CD14-positive monocyte (primary cell): ENCODE measurements at places on chromosomes 1 and 21.

- DNase-seq: no peak
Observed at GRCh38 chr1:82710091-82710490, 909.4 kb downstream of the ADGRL2 start.

- no peak for DNase-seq
Observed at GRCh38 chr1:3287656-3288160, 166.8 kb upstream of the ARHGEF16 start.

GRCh38 chr21:20013851-20014250 lies 984.4 kb upstream of the NCAM2 start:
- DNase-seq: no peak

GRCh38 chr1:172431721-172432192 lies 11.3 kb downstream of the C1orf105 start:
- no peak for DNase-seq

GRCh38 chr1:9444532-9444931 lies 94.7 kb upstream of the SLC25A33 start:
- DNase-seq: no peak

DNA sequence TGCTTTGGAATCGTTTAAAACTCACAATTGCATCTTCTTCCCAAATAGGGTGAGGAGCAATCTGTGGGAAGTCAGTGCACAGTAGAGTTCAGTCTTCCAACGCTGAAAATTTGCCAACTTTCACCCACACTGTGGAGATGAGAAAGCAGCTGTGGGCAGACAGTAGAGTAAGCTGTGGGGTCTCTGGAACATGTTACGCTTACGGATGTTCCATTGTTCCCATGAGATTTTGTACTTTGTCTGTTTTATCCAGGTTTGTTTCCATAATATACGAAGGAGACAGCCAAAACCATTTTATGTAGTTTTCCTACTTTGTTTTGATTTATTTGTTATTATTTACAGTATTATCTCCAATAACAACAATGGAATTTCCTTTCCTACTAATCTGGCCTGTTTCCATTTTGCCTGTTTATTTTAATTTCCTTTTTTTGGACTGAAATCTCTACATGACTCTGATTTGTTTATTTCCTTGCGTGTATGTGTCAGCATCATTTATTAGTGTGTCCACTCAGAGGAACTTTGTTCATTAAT lies 65.1 kb upstream of the RGL1 start:
- DNase-seq: no peak

DNA sequence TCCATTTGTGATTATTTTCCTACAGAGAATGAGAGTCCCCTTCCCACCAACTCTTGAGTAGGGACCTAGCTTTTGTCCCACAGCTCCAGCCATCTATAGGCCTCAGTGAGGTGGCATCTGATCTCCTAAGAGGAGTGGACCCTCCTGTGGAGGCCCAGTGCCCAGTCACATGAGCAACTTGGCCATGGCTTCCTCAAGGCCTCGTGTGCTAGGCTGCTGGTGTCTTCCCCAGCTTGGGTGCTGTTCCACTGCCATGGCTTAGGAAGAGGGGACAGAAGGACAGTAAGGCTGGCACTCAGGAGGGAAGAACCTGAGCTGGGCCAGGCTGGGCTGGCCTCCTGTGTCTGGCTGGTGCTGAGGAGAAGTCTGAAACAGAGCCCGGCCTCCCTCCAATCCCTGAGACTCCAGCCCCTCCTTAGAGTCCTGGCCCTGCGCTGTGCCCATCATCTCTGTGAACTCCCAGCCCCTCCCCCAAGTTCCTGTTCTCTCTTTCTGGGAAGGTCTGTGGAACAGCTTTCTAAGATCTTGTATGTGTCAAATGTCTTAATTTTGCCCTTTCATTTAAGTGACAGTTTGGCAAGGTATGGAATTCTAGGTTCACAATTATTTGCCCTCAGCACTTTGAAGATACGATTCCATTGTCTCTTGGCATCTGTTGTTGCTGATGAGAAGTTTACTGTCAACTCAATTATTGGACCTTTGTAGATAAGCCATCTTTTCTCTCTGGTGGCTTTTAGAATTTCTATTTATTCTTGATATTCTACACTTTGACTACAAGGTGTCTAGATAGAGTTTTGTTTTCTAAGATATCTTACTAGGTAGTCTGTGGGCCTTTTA lies 7.1 kb upstream of the KCNQ4 start:
- no peak for DNase-seq

GRCh38 chr1:50774759-50775351 lies 185.2 kb downstream of the FAF1 start:
- DNase-seq: peak; percentile 25

- DNase-seq: peak; percentile 27
Observed at GRCh38 chr1:42963378-42964043, 4.8 kb upstream of the SLC2A1 start.

GRCh38 chr21:31161157-31161556 lies 122.9 kb upstream of the KRTAP19-8 start:
- DNase-seq: no peak

DNA sequence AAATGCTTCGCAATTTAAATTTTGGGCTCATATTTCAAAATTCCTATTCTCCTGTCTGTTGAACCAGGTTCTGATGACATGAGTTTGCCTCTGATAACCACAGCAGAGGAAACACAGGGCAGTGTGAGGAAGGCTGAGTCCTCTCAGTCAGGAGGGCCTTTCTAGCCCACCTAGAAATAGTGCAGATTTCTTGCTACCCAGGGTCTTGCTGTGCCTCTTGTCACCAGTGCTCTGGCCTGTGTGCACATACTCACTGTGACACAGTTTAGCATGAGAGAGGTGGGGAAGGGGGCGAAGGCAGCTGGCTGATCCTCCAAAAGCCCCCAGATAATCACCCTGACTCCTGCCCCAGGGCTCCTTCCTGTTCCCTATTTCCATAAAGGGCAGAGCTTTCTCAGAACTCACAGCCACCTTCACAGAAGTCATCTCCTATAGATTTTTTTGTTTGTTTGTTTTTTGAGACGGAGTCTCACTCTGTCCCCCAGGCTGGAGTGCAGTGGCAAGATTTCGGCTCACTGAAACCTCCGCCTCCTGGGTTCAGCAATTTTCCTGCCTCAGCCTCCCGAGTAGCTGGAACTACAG lies 23.7 kb downstream of the ERRFI1 start:
- no peak for DNase-seq

GRCh38 chr1:171267391-171267790 lies 19.1 kb downstream of the FMO1 start:
- no peak for DNase-seq

- DNase-seq: peak; percentile 98
Observed at GRCh38 chr1:207336559-207337467, 15.3 kb downstream of the CD55 start.

- DNase-seq: no peak
Observed at GRCh38 chr1:154852845-154853244, 17.2 kb downstream of the KCNN3 start.

DNA sequence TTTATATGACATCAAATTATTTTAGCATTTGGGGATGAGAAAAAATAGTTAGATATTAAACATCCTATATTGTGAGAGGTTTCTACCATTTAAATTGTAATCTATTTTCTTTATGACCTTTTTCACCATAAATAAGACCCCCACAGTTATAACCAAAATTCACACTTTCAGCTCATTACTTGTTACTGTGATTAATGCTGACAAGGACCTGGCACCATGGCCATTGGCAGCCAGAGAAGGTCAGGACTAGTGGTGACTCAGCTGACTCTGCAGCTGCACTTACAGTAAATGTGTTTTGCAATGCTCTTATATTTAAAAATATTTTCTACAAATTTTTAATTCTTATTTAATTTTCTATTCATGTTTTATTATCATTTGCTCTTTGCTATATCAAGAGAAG lies 133.3 kb upstream of the C1orf105 start:
- DNase-seq: no peak

DNA sequence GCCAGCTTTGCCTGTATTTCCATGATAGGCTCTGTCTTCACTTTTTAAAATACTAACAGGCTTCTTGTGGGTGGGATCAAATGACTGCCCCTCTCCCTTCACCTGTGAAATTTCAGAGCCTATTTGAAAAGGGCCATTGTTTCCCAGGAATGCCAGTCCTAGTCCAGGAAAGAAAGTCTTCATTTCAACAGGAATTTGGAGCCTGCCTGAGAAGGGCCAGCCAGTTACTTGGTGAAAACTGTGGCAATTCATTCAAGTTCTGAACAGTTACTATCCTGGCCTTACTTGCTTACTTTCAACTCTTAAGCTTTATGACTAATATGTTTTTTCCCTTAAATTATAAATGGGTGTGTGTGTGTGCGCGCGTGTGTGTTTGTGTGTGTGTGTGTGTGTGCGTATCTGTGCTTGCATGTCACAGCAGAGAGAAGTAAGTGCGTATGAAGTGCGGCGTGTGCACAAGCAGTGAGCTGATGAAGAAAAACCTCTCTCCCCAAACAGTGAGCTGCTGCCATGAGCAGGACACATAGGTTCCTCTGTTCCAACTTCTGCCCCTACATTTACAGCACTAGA lies 67.5 kb upstream of the RNPC3 start:
- no peak for DNase-seq

GRCh38 chr1:201896951-201897391 lies 8.3 kb downstream of the SHISA4 start:
- DNase-seq: no peak

GRCh38 chr1:77834771-77835334 lies 53.6 kb upstream of the NEXN start:
- no peak for DNase-seq

DNA sequence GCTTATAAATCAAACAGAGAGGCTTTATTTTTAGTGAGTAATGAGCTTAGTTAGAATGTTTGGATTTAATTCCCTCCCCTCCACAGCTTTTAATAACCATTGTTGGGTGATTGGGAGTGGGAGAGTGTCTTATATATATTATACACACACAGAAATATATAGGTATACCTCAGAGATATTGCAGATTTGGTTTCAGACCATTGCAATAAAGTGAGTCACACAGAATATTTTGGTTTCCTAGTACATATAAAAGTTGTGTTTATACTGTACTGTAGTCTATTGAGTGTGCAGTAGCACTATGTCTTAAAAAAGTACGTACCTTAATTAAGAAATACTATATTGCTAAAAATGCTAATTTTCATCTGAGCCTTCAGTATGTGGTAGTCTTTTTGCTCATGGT lies 44.4 kb downstream of the RPS6KC1 start:
- DNase-seq: no peak

GRCh38 chr1:190942475-190942874 lies 464.8 kb upstream of the BRINP3 start:
- DNase-seq: no peak

DNA sequence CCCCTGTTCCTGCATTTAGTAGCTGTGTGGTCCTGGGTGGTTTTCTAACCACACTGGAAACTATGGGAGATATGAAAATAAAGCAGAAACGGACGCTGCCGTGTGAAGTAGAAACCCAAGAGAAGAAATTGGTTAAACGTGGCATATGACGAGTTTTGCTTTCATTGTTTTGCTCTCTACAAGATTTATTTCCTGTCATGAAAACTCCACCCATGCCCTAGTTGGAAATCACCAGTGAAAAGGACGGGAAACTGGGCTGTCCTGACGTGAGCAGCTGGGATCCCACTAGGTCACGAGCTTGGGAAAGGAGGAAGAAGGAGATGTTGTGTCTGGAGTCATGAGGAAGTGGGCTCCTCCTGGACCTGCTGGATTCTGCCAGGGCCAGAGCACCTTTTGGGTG lies 120.8 kb upstream of the GADD45A start:
- no peak for DNase-seq

DNA sequence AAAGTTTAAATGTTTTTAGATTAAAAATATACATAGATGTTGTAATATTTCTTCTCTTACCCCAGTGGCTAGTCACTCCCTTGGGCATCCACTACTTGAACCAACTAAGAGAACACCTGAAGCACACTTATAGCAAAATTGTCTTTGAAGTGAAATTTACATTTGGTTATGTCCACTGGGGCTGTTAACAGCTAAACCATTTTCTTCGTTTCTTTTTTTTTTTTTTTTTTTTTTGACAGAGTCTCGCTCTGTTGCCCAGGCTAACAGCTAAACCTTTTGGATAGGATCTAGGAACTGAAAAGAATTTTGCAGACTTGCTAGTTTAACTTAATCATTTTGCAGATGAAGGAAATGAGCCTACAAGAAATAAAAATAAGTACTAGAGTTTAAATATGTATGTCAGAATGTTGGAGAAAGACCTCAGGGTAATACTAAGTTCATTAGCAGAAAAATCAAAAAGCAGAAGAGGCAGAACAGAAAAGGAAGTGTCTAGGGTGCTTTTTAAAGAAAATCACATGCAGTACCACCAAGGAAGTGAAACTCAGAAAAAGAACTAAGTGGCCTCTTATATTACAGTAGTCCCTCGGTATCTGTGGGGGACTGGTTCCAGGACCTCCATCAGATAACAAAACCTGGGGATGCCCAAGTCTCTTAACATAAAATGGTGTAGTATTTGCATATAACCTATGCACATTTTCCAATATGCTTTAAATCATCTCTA lies 11.8 kb downstream of the DRAM2 start:
- peak; percentile 59 for DNase-seq

- DNase-seq: peak; percentile 90
Observed at GRCh38 chr1:198638894-198639635, at the start of gene PTPRC. TSS of gene PTPRC (plus strand) at chr1:198639040. CDS start at chr1:198639269, 229 bp downstream.

- DNase-seq: no peak
Observed at GRCh38 chr21:15731243-15731613, 1.4 kb downstream of the USP25 start.

DNA sequence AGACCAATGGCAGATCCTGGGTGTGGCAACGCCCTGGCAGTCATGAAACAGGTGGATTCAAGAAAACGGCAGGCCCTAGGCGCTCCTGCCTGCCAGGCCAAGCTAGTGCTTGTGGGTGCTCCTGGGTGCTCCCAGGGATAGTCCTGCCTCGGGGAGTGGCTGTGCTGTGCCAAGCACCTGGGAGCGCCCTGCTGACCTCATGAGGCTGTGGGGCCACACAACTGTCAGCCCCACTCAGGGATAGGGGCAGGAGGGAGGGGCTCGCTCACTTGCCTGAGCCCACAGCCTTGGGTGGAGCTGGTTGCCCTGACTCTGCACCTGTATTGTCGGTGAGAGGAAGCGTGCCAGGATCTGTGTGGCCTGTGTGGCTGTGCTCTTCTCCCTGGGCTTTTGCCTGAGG lies 9.4 kb downstream of the SNAP47 start:
- no peak for DNase-seq

GRCh38 chr1:199399996-199400724 lies 627.4 kb upstream of the NR5A2 start:
- peak; percentile 15 for DNase-seq
